Activated CD8-positive, alpha-beta memory T cell treated with anti-CD3 and anti-CD28 coated beads, Interleukin-2, amount 10 ng/mL, durations not matched to agents 7 days and 5 days (primary cell): ENCODE measurements at places on chromosomes 1 and 21. TPM values are rescaled to one million over a fixed set of nuclear protein-coding genes. Genes with fewer than 3 reads are reported as not detected.

DNA sequence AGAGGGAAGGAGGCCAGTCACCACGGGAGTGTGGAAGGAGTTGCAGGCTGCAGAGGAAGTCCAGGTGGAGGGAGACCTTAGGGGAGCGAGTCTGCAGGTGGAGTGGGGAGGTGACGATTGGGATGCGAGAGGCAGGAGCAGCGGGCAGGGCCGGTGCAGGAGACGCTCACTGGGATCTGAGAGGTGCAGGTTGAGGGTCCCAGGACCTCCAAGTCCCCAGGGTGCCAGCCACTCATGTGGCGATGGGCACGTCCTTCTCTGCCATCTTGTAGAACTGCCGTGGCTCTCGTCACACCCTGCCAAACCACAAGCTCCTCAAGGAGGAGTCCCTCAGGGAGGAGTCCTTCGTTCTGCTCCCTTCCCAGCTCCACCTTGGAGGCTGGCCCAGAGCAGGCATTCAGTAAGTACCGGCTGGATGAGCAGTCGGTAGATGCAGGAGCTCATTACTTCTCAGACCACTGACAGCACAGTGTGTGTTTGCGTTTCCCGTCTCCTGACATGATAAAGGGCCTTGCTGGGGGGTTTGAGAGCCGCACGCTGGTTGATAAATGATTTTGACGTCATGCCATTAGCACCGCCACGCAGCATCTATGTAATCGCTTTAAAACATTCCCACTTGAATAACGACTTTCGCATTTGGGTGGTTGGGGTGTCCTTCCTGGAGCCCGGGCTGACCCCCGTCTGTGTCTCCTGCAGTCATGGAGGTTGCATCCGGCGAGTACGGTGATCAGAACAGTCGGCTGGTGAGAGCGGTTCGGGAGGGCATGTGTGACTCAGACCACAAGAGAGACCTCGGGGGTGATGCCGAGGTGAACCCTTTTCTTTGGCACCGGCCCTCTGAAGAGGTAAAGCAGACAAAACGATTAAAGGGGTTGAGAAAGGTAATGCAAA, 27.8 kb downstream of the TFF3 start:
- no peak for DNase-seq

DNA sequence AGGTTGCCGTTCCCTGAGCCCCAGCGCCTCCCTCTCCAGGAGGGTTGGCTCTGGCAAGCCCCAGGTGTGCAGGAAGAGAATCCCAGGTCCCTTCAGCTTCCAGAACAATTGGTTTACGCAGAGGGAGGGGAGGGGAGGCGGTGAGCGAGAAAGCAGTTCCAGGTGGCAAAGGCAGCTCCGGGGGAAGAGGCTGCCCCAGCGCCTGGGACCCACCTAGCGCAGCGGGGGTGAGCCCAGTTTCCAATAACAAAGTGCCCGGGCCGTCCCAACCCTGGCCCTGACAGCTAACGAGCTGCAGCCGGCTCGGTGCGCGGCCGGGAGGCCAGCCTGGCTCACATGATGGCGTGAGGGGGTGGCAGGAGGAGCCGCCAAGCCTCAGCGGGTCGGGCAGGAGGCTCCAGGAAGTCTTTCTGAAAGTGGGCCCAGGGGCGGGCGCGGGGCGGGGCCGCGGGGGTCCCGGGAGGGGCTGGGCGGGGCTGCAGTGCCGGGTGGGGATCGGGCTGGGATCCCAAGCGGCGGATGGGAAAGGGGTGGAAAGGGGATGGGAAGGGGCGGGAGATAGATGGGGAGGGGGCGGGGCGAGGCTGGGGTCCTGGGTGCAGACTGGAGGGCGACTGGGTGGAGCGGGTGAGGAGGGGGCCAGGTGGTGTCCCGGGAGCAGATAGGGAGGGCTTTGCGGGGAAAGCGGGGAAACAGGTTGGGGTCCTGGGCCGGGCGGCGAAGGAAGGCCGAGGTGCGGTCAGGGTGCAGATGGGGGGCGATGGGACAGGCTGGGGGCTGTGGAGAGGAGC, 22.8 kb downstream of the DHRS3 start:
- DNase-seq = no peak

DNA sequence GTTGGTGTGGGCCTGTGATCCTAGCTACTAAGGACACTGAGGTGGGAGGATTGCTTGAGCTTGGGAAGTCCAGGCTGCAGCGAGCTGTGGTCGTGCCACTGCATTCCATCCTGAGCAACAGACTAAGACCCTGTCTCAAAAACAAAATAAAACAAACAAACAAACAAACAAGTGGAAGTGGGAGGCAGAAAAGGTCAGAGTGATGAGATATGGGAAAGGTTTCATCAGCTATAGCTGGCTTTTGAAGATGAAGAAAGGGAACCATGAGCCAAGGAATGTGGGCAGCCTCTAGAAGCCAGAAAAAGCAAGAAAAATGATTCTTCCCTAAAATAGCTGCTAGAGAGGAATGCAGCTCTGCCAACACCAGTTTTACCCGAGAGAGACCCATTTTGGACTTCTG, 10.6 kb upstream of the NUCKS1 start:
- DNase-seq = no peak

DNA sequence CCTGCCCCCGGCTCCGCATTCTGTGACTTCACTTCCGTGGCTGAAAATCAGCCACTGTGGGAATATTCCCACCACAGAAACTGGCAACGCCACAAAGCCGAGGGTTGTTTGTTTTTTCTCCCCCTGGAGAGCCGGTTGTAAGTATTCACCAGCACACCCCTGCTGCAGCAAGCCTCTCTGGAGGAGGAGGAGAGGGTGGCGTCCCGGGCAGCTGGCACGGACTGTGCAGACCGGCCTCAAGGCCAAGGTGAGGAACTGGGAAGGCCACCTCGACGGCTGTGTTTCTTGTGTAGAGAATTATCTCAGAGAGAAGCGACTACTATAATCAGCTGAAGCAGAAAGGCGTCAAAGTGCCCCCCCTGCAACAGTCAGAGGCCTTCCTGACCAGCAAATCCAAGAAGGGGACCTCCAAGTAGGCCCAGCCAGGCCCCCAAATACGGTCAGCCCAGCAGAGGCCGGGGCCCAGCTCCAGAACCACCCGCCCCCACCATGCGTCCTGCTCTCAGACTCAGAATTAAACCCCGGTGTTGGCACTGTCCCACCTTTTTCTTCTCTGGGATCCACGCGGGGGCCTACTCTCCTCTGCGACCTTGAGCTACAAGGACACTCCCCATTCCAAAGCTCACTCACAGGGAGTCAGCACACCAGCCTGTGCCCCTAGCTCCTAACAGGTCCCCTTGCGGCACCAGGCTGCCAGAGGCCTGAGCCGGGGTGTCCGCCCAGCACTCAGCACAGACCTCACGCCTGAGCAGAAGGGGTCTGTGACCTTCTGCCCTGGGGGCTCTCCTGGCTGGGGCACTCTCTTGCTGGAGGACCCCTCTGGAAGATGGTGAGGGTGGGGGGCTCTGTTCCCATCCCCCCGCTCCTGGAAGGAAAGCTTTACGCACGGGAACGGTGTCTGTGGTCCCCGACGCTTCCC, 1.2 kb upstream of the SMIM1 start:
- DNase-seq = no peak

GRCh38 chr1:2879026-2879425, 77.5 kb upstream of the TTC34 start:
- DNase-seq = no peak

DNA sequence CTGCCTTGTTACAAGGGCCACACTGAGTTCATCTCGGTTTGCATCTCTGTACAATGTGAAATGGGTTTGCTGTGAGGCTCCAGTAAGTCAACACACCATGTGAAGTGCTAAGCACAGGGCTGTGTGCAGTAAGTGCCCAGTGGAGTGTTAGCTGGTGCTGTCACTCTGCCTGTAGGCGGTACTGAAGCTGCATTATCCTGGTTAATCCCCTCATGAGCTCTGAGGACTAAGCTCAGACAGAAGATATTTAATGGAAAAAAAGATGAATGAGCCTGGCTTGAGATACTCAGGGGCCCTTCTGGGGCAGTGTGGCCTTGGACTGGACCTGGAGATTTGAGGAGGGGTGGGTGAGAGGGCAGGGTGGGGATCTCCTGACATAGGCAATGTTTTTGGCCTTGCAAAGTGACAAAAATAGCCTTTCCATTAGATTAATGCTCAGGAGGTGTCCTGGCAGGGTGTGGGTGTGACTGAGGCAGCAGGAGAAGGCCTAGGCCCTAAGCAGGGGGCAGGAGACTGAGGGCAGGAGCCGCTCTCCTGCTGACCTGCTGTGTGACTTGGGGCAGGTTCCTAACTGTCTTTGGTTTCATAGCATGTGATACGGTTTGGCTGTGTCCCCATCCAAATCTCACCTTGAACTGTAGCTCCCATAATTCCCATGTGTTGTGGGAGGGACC, 570.5 kb downstream of the PTPRU start:
- peak; percentile 22 for DNase-seq

DNA sequence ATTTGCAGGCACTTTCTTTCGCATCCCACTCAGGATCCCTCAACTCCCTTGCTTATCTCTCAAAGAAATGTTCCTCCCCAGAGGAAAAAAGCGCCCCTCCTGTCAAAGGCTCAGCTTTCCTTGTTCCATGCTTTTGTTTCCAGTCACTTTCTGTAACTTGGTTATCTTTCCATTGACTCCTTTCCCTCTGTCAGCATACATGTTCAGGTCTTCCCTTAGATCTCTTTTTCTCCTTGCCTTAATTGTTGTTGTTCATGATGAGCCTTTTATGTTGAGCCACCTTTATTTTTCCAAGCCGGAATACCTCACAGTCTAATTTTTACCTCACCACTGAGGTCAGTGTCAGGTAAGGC, 46.5 kb upstream of the PODN start:
- no peak for DNase-seq

DNA sequence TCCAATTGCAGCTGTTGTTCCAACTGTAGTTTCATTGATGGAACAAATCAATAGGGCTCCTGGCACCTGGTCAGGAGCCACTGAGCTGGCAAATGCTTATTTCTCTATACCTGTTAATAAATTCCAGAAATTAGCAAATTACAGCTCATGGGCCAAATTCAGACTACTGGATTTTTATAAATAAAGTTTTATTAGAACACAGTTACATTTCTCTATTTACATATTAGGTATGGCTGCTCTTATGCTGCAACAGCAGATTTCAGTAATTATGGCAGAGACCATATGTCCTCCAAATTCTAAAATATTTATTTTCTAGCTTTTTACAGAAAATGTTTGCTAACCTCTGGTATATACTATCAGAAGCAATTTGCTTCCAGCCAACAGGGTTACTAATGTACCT, 47.8 kb downstream of the DUSP10 start:
- no peak for DNase-seq

- no peak for DNase-seq
Observed at GRCh38 chr1:170586321-170587252, 54.6 kb downstream of the GORAB start.

GRCh38 chr1:110706621-110707020, 31.9 kb upstream of the KCNA3 start:
- DNase-seq = no peak

DNA sequence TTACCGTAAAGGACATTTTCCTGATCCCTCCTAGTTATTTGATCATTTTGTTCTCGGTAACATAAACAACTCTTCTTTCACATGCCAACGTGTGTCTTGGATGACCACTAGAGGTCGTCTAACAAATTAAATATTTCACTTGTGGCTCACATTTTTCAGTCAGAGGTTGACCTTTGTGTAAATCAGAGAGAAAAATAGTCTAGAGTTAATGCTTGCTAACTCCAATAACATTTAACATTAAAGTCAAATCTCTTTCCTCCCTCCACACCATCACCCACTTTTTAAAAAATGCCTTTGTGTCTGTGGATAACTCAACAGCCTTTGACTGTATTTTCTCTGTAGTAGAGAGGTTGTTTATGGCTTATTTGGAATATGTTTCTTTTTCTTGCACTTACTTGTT, 220.5 kb upstream of the B3GALT2 start:
- DNase-seq = no peak

GRCh38 chr1:228400237-228400651, 6.4 kb downstream of the TRIM11 start:
- DNase-seq = no peak

DNA sequence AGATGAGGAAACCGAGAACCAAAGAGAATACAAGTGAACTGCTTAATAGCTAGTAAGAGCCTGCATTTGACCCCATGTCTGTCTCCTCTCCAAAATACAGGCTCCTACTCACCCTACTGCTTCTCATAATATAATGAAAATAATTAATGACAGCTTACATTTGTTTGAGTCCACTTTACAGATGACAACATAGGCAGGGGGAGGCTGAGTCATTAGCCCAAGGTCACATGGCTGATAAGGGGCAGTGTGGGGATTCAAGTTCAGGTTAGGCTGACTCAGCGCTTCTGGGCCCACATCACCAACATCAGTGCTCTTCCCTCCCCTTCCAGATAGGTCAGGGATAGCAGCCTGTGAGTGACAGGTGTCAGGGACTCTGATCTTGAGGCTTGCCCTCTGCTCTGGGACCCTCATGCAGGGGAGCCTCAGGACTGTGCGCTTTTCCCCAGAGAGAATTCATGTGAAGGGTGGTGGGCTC, 16.2 kb downstream of the AZIN2 start:
- peak; percentile 47 for DNase-seq

DNA sequence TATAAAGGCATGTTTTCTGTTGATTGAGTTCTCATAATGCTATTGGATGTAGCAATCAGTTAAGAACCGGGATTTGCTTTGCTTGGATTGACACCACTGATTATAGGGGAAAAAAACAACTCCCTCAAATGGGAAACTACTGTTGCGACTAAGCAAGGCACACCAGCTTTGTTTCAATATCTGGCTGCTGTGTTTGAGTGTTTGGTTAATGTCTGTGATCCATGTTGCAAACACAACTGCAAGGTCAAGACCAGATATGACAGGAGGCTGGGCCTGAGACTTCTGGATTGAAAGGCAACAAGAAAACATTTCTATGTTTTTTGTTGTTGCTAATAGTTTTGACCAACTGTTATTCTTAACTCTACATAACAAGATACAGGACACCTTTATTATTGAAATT, 50.7 kb downstream of the MTR start:
- no peak for DNase-seq

GRCh38 chr1:17232759-17233661, 15.9 kb upstream of the PADI3 start:
- DNase-seq = no peak

GRCh38 chr1:208077232-208078075, 166.5 kb upstream of the CD34 start:
- no peak for DNase-seq

The NBPF6 gene
- not detected for total RNA-seq

The CYP2J2 gene
- 2.2 TPM for total RNA-seq

The GIPC2 gene
- 0.23 TPM for total RNA-seq

The SPRR2F gene
- total RNA-seq = not detected

The CLDN17 gene
- not detected for total RNA-seq

The RBM11 gene
- total RNA-seq = 0.84 TPM
